CD8-positive, alpha-beta memory T cell (primary cell): ENCODE measurements at places on chromosomes 5 and 9. TPM values are rescaled to one million over a fixed set of nuclear protein-coding genes. Genes with fewer than 3 reads are reported as not detected.

The HRCT1 gene
- not detected for polyA plus RNA-seq

The ENTPD2 gene
- not detected for polyA plus RNA-seq

The BTNL3 gene
- polyA plus RNA-seq = not detected

The DHFR gene
- polyA plus RNA-seq = 2.6 TPM

The IL3 gene
- not detected for polyA plus RNA-seq

The OMD gene
- polyA plus RNA-seq = not detected

The SLC34A3 gene
- polyA plus RNA-seq = not detected

The ELOVL7 gene
- not detected for polyA plus RNA-seq
